Stimulated activated naive B cell treated with anti-CD40 and anti-IgM and Interleukin-4, amounts not matched to agents 10 μg/mL and 1 μg/mL and 100 μg/mL, for 72 hours (primary cell): ENCODE measurements at places on chromosomes 13 and 19.

DNA sequence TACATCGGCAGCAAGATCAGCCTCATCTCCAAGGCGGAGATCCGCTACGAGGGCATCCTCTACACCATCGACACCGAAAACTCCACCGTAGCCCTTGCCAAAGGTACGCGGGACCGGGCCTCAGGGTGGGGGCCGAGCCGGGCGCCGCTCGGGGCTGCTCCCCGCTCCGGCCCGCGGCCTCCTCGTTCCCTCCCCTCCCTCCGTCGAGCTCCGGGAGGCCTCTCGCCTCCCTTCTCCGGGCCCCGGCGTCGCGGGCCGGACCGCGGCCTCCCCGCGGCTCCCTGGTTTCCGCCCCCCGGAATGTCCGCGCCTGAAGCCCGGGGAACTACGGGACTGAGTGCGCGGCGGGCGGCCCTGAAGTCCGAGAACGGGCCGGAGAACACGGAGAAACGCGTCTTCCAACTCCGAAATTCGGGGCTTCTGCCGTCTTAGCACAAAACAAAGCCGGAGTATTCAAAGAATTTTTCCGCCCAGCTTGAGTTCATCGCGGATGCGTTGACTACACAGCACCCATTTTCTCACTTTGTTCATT, 423 bp downstream of the LSM14A start:
- DNase-seq = no peak

- peak; percentile 67 for DNase-seq
Observed at GRCh38 chr19:42529248-42529764, 1.0 kb upstream of the CEACAM1 start.

GRCh38 chr13:110138010-110138699, 168.8 kb downstream of the COL4A1 start:
- peak; percentile 68 for DNase-seq

- DNase-seq = no peak
Observed at GRCh38 chr19:56136362-56136761, 4.7 kb upstream of the ZNF444 start.

DNA sequence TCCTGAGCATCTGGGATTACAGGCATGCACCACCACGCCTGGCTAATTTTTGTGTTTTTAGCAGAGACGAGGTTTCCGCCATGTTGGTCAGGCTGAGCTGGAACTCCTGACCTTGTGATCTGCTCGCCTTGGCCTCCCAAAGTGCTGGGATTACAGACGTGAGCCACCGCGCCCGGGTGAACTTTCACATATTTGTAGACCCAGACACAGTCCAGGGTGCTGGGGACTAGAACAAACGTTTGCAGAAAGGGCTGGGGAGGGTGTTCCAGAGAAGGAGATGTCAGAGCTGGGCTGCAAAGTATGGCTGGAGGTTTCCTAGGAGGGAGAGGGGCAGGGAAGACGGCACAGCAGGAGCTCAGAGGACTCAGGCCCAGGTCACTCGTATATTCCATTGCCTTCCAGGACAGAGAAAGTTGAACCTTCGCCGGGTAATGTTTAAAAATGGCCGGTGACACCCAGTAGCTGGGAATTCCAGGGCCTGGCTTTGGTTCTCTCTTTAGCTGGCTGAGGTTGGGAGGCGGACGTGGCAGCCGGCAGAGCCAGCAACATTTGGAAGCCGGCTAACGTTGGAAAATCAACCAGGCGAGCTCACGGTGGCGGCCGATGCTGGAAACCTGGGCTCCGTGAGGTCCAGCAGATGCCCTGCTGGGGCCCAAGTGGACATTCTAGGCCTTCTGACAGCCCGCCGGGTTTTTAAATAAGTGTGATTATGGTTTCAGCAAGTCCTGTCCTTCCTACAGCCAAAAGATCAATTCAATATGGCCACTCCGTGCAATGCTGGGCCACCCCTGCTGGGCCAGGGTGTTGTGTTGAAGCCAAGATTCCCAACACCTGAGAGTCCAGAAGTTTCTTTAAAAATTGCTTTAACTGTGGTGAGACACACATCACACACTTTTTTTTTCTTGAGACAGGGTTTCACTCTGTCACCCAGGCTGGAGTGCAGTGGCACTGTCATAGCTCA, 41.5 kb downstream of the NFIC start:
- DNase-seq = no peak

- DNase-seq = no peak
Observed at GRCh38 chr19:40962460-40962961, 28.6 kb upstream of the CYP2B6 start.

DNA sequence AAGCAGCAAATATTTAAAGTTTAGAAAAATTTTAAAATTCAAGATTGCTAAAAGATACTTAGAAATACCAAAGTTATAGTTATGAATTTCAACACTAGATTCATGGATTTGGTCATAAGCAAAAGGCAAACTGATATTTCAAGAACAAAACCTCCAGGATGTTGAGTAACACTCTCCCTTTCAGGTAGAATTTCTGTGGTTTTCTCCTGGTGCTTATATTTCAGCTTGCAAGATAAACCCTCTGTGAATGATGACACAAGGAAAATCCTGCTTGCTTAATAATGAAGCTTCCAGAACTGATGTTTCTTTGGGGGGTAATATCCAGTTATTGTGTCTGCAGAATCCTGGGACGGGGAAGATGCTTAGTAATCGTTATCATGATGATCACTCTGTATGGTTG, 320.3 kb upstream of the EDNRB start:
- no peak for DNase-seq

DNA sequence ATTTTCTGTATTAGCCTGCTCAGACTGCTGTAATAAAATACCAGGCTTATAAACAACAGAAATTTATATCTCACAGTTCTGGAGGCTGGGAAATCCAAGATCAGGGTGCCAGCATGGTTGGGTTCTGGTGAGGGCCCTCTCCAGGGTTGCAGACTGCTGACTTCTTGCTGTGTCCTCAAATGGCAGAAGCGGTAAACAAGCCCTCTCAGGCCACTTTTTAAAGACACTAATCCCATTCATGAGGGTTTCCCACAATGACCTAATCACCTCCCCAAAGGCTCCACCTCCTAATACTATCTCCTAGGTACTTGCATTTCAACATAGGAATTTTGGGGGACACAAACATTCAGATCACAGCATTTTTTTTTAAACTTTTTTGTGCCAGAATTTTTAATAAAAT, 159.3 kb downstream of the PDS5B start:
- DNase-seq = no peak

DNA sequence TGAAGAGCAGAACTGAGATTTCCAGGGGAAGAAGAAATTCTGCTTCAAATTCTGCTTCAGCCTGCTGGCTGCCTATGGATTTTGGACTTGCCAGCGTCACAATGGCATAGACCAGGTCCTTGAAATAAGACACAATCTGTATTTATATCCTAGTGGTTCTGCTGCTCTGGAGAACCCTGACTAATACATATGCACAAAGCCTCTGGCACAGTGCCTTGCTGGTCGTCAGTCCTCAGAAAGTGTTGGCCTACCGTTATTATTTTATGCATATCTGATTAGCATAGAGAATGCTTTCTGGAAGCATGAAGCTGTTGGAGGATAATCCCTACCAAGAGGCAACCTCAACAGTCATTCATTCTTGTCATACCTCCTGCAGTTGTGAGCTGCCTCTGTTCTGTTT, 213.7 kb downstream of the B3GLCT start:
- DNase-seq = no peak

DNA sequence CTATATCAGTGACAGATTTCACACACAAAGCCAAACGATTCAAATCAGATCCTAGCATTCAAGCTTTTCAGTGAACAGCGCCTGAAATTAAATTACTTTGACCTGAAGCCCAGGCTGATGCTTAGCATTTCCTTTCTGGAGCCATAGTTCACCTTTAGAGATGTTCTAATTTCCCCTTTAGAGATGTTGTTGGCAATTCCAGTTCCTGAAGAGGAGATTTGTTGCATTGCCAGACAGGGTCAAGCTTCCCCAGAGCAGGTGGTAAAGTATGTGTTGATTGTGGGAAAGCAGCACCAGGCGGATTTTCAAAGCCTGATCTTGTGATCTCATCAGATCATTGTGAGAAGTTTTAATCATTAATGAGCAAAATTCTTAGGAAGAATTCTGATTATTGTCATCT, 609.8 kb upstream of the KLF12 start:
- no peak for DNase-seq

- DNase-seq = peak; percentile 53
Observed at GRCh38 chr19:1074544-1075283, 7.7 kb downstream of the ARHGAP45 start.

DNA sequence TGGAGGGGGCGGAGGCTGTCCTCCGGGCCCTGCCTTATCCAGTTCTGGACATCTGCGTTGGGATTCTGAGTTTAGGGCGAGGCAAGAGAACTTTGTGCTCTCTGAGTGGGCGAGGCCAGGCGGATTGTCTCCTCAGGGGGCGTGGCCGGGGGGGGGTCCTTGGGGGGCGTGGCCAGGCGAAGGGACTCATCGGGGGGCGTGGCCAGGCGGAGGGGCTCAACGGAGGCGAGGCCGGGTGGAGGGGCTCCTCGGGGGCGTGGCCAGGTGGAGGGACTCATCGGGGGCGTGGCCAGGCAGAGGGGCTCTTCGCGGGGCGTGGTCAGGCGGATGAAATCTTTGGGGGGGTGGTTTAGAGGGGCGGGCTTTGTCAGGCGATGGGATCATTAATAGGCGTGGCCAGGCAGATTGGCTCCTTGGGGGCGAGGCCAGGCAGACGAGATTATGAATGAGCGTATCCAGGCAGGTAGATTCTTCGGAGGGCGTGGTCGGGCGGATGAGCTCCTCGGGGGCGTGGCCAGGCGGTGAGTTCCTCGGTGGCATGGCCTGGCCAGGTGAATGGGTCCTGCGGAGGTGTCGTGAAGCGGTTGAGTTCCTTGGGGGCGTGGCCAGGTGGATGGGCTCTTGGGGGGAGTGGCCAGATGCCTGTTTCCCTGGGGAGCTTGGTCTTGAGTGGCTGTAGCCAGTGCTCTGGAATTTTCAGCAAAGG, 10.3 kb upstream of the CACNG7 start:
- DNase-seq = no peak

DNA sequence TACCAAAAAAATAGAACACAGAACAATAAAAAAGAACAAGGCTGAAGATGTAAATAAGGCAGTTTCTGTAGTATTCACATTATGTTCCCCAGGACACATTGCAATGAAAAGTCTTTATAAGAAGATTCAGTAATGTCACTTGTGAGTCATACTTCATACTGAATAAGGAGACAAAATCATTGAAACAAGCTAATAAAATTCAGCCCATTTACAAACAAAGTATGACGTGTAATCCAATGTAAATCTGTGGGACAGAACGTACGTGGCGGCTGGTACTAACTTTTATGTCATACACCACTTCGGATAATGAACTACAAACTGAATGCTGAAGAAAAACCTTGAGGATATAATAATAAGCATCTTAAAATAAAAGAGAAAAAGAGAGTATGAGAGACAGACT, 512.8 kb upstream of the MIR17HG start:
- no peak for DNase-seq

DNA sequence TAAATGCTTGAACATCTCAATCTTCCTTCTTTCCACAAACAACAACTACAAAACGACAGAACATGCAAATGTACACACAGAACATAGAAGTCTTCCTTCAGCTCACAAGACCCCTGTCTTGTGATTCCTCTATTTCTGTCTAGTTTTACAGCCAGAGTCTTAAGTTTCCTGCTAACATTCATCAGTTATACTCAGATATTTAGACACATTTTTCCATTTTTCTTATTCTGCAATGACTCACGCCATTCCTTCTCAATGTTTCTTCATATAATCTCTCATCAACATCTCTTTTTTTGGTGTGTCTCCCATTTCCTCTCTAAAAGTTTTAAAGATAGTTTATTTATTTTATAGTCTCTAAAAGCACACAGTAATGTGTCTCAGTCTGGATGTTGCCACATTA, 1872.9 kb upstream of the PCDH20 start:
- no peak for DNase-seq

- DNase-seq = no peak
Observed at GRCh38 chr13:113903912-113904311, 40.0 kb upstream of the GAS6 start.

DNA sequence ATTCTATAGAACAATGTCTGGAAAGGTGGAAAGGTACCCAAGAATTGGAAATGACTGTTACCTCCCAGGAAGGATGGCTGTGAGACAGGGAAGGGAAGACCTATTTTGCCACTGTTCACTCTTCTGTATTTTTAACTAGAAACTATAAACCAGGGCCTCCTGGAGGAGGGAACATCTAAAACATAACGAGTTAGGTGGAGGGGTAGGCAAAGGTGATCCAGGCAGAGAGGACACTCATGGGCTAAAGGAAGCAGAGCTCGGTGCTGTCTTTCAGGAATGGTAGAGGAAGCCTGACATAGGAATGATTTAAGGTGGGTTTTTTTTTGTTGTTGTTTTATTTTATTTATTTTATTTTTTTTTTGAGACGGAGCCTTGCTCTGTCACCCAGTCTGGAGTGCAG, 5.8 kb downstream of the EIF3K start:
- DNase-seq = no peak

DNA sequence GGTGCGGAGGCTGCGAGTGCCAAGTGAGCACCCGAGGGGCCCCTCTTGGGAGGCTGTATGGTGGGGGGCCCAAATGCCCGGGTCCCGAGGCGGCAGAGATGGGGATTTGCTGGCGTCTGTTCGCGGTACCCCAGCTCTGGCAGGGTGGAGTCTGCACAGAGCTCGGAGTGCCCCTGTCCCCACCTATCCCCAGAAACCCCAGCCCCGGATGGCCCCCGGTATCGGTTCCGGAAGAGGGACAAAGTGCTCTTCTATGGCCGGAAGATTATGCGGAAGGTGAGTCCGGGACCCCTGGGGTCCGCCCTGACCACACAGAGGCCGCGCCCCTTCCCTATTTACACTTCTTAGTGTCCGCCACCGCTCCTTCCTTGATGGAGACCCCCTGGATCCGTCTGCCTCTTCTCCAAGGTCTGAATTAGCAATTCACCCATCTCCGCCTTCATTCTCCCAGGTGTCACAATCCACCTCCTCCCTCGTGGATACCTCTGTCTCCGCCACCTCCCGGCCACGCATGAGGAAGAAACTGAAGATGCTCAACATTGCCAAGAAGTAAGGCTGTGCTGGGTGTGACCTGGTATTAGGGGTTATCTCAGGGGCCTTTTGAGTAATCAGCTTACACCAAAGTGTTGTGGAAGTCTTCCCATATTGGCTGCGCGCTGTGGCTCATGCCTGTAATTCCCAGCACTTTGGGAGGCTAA, 630 bp downstream of the PNPLA6 start:
- DNase-seq = no peak

DNA sequence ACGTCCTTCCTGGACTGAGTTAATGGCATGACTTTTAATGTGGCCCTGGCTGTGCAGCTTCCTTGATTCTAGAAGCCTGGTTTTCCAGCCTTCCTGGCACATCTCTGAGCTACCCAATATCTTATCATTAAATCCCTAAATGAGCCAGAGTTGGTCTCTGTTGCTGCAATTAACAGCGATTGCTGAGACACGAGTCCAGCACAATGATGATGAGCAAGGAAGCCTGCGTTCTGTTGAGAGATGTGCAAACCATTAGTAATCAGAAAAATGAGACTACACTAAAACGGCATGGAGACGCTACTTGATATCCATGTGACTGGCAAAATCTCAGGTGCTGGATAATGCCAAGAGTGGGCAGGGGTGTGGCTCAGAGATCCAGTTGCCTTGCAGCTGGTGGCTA, 26.2 kb downstream of the GPR42 start:
- no peak for DNase-seq

DNA sequence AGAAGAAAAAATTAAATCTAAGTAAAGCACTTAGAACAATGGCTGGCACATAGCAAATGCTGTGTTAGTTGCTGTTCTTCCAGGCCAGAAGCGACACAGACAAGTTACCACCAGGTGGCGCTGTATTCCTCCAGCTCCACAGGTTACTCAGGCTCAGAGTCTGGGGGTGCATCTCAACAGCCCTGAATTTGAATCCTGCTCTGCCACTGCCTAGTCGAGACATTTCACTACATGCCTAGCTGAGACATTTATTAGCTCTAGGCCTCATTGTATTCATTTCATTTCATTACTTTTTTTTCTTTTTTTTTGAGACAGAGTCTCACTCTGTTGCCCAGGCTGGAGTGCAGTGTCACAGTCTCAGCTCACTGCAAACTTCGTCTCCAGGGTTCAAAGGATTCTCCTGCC, 16.4 kb upstream of the CYP2B6 start:
- DNase-seq = peak; percentile 41
